ENCODE measurements at places on chromosomes 11 and 22.

- no peak for DNase-seq
Measured at GRCh38 chr11:123351375-123351774, 78.7 kb upstream of the GRAMD1B start.

GRCh38 chr22:28009272-28009827, 90.3 kb upstream of the PITPNB start:
- peak; percentile 73 for DNase-seq

GRCh38 chr11:115869780-115870431, 365.7 kb upstream of the CADM1 start:
- peak; percentile 28 for DNase-seq

GRCh38 chr11:100663583-100663982, 23.5 kb upstream of the ARHGAP42 start:
- no peak for DNase-seq

- no peak for DNase-seq
Measured at GRCh38 chr11:16902781-16903378, 111.3 kb downstream of the PLEKHA7 start.

- peak; percentile 80 for DNase-seq
Measured at GRCh38 chr11:63023841-63024648, 8.4 kb upstream of the SLC22A8 start.

DNA sequence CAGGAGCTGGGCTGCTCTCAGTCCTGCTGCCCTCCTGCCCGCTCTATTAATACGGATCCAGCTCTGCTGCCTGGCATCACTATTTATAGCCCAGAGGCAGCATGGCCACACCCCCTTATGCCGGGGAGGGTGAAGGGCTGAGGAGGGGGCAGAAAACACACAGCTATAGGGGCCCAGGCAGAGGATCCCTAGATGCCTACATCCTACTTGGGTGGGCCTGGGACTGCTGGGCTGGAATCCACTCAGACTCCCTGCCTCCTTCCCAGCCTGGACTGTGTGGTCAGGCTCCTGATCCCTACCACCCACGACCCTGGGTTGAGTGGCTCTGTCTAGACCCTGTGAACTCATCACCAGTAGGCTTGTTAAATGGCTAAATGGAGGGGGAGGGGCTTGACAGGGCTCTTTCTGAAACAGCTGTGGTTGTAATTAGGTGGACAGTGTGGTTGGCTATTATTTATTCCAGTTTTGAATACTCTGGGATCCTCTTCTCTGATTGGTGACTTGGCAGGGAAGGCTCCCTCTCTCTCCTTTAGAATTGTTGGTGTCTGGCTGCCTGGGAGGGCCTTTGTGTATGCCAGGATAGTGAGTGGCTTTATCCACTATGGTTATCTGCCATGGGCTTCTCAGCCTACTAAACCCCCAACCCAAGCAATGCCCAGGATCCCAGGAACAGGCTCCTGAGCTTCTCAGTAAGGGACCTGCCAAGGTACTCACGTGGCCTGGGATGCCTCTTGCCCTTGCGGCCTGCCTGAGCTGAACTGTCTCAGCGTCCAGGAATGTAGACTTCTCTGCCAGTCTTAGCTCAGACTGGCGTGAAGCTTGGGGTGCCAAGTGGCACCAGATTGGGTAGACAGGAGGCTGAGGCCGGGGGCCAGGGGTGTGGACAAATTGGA, 15.2 kb downstream of the PHLDB1 start:
- no peak for DNase-seq

DNA sequence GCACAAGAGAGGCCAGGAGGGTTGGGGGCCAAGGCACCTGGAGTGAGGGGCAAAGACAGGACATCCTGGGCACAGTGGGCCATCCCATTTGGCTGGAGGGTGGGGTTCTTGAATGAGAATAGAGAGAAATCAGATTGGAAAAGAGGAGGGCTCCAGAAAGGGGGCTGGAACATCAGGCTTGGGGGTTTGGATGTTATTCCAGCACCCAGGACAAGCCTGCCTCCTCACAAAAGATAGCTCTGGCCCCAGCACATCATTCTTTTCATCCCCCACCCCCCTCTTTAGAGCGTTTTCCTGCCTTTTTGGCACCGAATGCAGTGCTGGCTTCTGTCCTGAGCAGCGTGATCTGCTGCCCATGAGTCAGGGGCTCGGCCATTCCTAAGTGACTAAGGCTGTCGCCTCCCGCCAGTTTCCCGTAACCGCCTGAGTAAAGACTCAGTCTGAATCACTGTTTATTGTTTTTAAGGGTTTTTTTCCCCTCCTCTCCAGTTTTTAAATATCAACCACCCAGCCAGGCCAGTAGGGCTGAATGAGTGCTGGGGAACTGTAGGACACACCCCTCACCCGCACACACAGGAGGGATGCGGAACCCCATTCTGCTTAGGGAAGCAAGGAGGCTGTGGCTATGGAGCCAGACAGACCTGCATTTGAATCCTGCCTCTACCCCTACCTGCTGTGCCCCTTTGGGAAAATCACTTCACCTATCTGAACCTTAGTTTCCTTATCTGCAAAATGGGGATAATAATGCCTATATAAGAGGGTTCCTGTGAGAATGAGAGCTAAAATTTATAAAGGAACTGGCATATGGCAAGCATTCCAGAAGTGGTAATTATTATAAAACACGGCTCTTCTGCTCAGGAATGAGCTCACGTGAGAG, 32.4 kb upstream of the NAV2 start:
- DNase-seq = no peak

- no peak for DNase-seq
Measured at GRCh38 chr11:2272946-2273280, 2.5 kb upstream of the ASCL2 start.

DNA sequence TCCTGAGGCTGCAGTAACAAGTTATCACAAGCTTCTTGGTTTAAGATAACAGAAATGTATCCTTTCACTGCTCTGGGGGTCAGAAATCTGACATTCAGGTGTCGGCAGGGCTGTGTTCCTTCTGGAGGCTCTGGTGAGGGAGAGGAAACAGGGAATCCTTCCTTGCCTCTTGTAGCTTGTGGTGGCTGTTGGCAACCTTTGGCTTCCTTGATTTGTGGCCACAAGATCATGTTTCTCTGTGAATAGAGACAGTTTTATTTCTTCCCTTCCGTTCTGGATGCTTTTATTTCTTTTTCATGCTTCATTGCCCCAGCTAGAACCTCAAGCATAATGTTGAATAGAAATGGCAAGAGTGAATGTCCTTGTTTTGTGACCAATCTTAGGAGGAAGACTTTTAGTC, 44.0 kb downstream of the MPPED1 start:
- no peak for DNase-seq

- DNase-seq = no peak
Measured at GRCh38 chr11:94586546-94586945, 19.4 kb downstream of the PIWIL4 start.

GRCh38 chr11:16935518-16936302, 78.5 kb downstream of the PLEKHA7 start:
- DNase-seq = peak; percentile 25

- DNase-seq = no peak
Measured at GRCh38 chr11:33994937-33995336, 56.6 kb upstream of the CAPRIN1 start.
